WTC11 (cell line): ENCODE measurements at places on chromosomes 2 and 18.

GRCh38 chr18:6971823-6972478 lies 145.6 kb downstream of the LAMA1 start:
- DNase-seq: no peak

- no peak for DNase-seq
Measured at GRCh38 chr2:71930049-71930681, 217.5 kb downstream of the CYP26B1 start.

DNA sequence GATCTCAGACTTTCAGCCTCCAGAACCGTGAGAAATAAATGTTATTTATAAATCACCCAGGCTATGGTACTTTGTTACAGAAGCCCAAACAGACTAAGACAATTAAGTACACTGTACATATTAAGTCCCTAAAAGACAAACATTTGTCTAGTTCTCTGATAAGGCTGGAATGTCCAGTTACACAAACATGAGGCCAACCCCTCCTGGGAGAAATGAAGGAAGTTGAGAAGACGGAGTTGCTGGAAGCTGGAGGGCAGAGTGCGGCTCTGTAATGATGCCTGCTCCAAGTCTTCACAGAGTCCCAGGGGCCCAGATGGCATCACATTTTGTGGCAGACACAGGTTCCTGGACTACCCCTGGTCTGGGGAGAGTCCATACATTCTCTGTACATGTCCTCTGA lies 79.2 kb upstream of the ST8SIA3 start:
- DNase-seq: no peak

GRCh38 chr2:37671816-37672103 lies 318 bp upstream of the CDC42EP3 start:
- DNase-seq: no peak

GRCh38 chr18:8095947-8096570 lies 513.2 kb upstream of the RAB12 start:
- no peak for DNase-seq

- no peak for DNase-seq
Measured at GRCh38 chr18:44911773-44912172, 231.1 kb downstream of the SETBP1 start.

GRCh38 chr2:172889768-172890430 lies 154.3 kb downstream of the RAPGEF4 start:
- DNase-seq: no peak

- no peak for DNase-seq
Measured at GRCh38 chr2:80392441-80392840, 87.9 kb upstream of the LRRTM1 start.

- DNase-seq: no peak
Measured at GRCh38 chr2:113799375-113799774, 42.9 kb upstream of the SLC35F5 start.

- no peak for DNase-seq
Measured at GRCh38 chr2:107072150-107072940, 186.4 kb upstream of the ST6GAL2 start.

DNA sequence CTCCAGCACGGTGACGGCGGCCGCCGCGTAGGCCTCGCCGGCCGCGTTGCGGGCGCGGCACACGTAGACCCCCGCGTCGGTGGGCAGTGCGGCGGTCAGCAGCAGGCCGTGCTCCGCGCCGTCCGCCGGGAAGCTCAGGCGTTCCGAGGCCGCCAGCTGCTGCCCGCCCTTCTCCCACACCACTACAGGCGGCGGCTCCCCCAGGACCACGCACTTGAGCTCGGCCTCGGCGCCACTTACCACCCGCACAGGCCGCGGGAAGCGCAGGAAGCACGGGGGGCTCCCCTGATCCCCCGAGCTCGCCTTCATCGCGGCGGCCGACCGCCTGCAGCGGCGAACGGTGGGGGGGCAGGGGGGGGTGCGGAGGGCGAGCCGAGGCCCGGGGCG lies 422 bp downstream of the OBSL1 start:
- no peak for DNase-seq

- DNase-seq: no peak
Measured at GRCh38 chr2:190607657-190608357, 41.1 kb upstream of the NAB1 start.

GRCh38 chr18:55337908-55338521 lies 250.0 kb downstream of the TCF4 start:
- DNase-seq: no peak

DNA sequence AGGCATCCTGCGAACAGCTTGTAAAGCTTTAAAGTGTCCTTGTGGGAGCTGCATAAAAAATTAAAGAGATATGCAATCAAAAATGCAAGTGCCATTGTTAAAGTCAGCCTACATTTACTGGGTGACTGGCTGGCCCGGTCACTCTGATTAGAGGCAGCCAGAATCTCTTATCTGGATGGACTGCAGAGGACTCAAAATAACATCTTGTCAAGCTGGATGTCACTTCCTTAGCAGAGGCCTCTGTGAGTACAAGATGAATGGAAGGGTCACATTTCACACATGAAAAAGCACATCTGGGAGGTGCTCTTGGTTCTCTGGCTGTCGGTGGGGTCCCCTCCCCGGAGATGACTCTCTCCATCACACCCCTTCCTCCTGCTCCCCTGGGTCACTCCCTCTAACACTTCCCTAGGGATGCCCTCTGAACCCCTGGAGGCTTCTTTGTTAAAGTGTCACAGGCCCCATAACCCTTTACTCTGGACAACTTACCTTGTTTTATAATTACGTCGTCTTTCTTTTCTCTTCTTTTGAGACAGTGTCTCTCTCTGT lies 122.1 kb downstream of the SH3BP4 start:
- DNase-seq: no peak

DNA sequence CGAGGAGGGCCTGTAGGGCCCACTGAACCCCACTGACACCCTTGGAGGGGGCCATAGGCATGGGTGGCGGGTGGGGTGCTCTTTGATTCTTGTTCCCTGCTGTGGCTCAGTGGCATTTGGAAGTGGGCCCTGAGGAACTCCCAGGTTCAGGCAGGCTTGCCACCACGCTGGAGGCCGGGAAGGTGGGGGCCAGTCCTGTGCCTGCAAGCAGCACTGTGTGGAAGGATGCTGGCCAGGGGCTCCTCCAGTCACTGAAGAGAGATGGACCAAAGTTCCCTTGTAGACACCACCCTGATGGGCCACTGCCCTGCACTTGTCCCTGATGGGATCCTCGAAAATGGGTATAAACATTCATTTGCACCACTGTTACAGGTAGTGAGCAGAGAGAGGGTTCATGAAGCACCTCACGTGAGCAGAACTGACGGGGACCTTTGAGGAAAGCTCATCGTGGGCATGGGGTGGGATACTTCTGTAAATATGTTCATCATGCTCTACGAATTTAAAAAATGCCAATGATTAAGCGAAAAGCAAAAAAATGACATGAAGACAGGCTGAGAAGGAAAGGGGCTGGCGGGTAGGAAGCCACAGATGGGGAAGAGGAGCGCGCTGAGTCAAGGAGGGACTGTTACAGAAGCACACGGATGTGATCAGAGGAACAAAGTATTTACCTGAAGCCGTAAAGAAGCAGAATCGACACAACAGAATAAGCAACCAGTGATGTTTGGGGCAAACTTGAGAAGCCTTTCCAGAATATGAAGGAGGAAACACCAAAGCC lies 45.2 kb upstream of the ASB1 start:
- no peak for DNase-seq

DNA sequence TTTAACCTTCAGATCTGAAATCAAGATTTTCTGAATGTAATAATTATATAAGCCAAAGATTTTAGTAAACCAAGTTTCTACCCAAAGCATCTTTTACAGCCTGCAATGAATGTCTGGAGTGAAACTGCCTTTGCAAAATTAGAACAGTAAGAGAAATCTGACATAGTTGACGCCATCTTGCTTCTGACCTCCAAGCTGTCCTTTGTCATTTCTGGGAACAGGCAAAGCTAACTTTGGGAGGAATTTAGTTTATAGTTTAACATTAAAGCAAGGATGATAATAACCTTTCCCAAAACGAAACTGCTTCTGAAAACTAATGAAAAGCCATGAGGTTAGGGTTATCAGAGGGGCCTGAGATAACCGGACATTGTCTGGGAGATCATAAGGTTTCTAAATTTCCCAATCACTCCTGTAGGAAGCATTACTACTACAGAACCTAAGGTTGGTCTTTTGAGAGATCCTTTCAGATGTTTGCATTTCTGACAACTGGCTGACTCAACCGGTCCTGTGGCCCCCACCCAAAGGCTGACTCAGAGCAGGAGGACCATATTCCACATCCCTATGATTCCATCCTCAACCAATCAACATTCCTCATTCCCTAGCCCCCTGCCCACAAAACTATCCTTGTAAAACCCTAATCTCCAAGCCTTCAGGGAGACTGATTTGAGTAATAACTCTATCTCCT lies 124.5 kb downstream of the TMEM131 start:
- DNase-seq: no peak

GRCh38 chr2:233068762-233069418 lies 8.7 kb downstream of the INPP5D start:
- no peak for DNase-seq

DNA sequence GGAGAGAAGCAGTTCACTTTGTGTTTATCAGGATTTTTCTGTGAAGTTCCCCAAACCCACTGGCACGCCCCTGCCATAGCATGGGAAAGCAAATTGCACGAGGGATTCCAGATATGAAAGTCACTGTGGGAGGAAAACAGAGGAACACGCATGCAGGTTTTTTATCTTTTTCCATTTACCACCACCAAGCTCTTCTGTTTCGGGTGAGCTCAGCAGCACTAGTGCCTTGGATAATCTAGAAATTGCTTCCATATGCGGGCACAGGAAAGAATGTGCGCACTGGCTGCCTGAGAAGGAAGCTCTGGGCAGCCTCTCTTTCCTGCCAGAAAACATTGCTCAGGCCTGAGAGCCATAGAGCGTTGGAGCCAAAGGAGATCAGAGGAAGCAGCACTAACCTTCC lies 65.9 kb upstream of the WIPF1 start:
- DNase-seq: no peak

DNA sequence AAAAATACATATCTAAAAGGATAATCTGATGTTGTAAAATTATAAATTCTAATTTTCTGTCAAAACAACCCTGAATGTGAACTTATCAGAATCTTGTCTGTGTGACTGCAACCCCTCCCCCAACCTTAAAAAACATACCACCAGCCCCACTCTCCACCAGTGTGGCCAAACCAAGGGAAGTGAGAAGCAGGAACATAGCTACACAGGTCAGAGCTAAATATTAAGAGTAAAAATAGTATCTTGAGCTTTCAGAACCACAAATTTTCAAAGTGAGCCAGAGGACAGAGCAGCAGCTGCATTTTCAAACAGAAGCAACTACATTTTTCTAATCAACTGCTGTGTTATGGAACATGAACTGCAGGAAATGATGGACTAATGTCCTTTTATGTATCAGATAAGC lies 156.7 kb downstream of the SLC4A10 start:
- no peak for DNase-seq

DNA sequence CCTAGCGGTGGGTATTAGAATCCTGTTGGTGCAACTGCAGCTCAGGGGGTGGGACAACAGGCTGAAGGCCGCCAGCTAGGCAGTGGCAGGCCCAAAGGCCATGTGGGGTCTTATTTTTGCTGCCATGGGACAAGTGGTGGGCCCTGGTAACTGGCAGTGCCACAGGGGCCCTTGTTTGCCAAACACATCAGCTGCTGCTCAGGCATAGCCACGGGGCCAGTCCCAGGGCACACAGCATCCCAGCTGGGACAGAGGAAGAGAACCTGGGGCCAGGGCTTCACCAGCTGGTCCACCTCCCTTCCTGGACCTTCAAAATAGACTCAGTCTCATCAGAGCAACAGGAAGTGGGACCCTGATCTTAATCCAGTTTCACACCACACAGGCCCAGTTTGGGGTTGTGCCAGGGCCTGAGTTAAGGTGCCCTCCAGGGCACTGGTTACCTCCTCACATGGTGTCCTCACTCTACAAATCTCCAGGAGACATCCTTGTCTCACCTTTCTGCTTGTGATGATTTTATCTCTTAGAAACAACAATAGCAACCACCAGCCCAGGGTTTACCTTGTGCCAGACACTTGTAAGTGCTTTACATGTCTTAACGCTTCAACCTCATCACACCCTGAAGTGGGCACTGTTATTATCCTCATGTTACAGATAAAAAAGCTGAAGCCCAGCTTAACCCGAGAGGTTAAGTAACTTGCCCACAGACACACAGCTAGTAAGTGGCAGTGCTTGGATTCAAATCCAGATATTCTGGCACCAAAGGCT lies 98.5 kb downstream of the GYPC start:
- DNase-seq: no peak

GRCh38 chr2:28321426-28321825 lies 71.2 kb upstream of the FOSL2 start:
- DNase-seq: no peak

DNA sequence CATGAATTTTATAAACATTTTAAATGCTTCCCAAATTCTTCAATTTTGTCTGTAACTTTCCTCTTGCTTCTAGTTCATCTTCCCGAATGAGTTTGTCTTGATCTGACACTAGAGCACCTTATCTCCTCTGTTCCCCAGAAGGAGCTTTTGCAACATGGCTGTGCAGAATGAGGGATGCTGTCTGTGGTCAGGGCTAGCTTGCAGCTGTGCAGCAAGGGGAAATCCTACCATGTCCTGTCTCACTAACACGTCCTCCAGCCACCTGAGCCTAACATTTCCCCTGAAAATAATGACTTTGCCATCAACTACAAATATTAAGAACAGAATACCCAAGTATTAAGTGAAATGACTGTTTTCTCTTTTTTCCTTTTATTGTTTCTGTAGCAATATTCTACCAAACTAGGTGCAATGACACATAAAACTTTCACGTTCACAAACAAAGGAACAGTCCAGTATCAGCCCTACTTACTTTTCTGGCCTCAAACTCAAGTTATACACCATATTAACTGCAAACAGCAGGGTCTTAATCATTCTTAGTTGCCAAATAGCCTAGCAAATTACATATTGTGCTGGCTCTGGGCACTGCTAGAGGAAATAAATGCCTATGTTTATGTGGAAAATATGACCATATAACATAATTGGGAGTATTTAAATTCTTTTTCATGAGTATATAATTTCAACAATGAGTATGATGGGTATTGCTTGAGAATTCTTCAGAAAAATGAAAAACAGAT lies 423.3 kb downstream of the CMPK2 start:
- no peak for DNase-seq

GRCh38 chr2:94955702-94956101 lies 69.8 kb upstream of the MAL start:
- no peak for DNase-seq
